Ovary (tissue), 10 donors: ENCODE measurements at places on chromosomes 2 and 18. TPM values are rescaled to one million over a fixed set of nuclear protein-coding genes. Genes with fewer than 3 reads are reported as not detected.

FBLN7 gene
- polyA plus RNA-seq, result 5.0 TPM

GRCh38 chr2:48112911-48113680, 206.8 kb upstream of the FBXO11 start:
- no peaks in the 10 kb centered on the region for H3K4me1 ChIP-seq
- H3K36me3 ChIP-seq, result no peaks in the 10 kb centered on the region
- no peaks in the 10 kb centered on the region for H3K27me3 ChIP-seq
- no peak overlapping the region for H3K4me3 ChIP-seq
- no peak for DNase-seq

DNA sequence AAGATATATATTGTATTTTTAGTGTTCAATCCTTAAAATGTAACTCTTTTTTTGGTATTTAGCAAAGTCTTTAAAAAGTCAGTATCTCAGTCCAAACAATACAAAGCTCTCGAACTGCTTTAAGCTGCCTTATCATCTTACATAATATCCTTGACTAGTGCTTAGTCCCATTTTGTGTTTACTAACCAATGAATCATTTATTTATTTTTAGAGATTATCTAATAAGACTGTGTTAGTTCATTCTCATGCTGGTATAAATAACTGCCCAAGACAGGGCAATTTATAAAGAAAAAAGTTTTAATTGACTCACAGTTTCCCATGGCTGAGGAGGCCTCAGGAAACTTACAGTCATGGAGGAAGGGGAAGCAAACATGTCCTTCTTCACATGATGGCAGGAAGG, 248.3 kb upstream of the KYNU start:
- H3K36me3 ChIP-seq, result no peaks in the 10 kb centered on the region
- H3K4me3 ChIP-seq, result no peak overlapping the region
- no peaks in the 10 kb centered on the region for H3K4me1 ChIP-seq

DNA sequence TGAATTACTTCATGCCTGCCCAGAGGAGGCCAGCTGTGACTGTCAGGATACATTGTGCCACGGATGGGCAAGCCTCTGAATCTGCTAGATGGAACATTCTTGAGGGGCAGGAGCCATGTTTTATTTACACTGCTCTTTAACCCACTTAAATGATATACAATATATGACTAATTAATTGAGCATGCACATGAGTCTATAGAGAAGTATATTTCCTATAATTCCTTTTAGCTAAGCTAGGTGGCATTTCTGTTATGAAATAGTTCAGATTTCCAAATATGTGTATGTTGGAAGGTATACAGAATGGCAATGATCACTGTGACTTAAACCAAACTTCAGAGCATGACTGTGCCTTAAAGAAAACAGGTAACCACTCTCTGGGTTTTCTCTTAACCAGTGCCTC, 131.7 kb downstream of the RAB3GAP1 start:
- H3K27me3 ChIP-seq, result no peaks in the 10 kb centered on the region
- H3K4me1 ChIP-seq, result no peaks in the 10 kb centered on the region
- no peak for DNase-seq

GRCh38 chr2:190695739-190696138, 46.9 kb downstream of the NAB1 start:
- DNase-seq, result no peak
- no peak overlapping the region for H3K4me3 ChIP-seq
- no peak overlapping the region for H3K27ac ChIP-seq
- no peaks in the 10 kb centered on the region for H3K36me3 ChIP-seq

DNA sequence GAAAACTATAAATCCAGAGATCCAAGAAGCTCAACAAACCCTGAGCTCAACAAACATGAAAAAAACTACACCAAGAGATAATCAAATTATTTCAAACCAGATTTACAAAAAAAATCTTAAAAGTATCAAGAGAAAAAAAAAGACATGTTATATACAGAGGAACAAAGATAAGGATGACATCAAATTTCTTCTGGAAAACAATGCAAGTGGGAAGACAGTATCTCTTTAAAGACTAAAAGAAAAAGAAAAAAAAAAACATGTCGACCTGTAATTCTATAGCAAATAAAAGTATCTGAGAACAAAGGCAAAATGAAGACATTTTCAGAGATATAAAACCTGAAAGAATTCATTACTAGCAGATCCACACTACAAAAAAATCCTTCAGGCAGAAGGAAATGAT, 21.3 kb downstream of the TMEM131 start:
- H3K27ac ChIP-seq, result no peak overlapping the region
- no peak overlapping the region for H3K4me3 ChIP-seq
- no peaks in the 10 kb centered on the region for H3K36me3 ChIP-seq
- peaks cover 4% of the 10 kb centered on the region for H3K4me1 ChIP-seq
- no peak for DNase-seq

DNA sequence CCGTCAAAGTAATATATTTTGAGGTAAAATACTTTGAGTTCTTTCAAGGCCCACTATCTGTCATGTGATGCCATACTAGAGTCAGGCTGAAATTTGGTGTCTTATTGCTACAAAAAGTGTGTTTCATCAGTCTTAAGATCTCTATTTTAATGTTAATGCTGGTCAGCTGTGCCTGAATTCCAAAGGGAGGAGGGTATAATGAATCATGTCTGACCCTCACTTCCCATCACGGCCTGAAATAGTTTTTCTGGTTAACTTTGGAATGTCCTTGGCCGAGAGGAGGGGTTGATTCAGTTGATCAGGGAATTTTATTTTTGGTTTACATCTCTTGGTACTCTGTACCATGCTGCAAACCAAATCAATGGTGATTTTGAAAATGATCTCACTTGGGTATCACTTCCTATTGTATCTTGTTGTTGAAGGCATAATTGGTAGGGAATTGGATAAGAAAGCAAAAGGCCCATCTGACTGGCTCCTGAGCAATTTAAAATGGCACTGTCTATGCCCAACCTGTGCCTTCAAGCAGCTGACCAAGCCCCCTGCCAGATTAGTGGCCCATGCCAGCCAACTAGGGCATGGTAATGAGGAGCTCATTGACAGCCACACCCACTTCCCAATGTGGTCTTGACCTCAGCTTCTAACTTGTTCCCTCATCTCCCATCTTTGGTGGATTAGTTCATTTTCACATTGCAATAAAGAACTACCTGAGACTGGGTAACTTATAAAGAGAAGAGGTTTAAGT, 6.1 kb upstream of the SLC35F5 start:
- no peak for DNase-seq
- H3K27ac ChIP-seq, result no peak overlapping the region
- H3K27me3 ChIP-seq, result no peaks in the 10 kb centered on the region
- H3K4me3 ChIP-seq, result no peak overlapping the region
